ENCODE measurements at places on chromosomes 7 and 10.

GRCh38 chr7:84248843-84249242 is 54.3 kb upstream of the SEMA3A start:
- no peak for DNase-seq

DNA sequence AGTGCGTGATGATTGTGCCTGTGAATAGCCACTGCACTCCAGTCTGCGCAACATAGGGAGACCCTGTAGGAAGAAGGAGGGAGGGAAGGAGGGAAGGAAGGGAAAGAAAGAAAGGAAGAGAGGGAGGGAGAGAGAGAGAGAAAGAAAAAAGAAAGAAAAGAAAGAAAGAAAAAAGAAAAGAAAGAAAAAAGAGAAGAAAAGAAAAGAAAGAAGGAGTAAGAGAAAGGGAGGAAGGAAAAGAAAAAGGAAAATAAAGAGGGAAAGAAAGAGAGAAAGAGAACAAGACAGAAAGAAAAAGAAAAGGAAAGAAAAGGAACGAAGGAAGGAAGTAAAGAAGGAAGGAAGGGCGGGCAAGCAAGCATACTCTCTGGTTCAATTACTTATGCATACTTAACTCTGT is 112.9 kb upstream of the ANK3 start:
- no peak for DNase-seq

DNA sequence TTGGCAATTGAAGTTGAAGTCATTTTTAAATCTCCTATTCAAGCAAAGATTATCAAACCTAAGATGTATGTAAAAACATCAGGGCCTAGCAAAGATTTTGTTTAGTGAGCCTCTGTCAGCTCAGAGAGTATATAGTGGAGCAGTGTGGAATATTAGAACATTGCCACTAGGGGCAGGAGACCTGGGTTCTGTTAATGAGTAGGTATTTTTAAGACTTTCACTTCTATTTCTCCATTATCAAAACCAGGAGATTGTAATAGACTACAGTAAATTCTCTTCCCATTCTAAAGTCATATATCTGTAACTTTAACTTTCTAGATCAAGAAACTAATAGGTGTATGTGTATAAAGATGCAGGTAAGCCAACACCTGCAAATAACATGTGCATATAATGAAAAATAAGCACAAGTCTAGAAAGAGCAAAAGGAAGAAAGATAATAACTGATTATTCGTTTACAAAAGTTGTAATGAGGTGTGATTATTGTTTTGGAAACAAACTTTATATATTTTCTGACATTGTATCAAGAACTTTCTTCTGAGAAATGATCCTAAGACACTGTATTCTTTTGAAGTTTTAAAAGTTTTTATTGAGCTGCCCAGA is 64.4 kb downstream of the KCND2 start:
- DNase-seq = no peak

GRCh38 chr10:93752761-93753160 is 5.0 kb upstream of the LGI1 start:
- DNase-seq = no peak

GRCh38 chr7:73470208-73470607 is 36.6 kb downstream of the FZD9 start:
- no peak for DNase-seq

- no peak for DNase-seq
Measured at GRCh38 chr7:266851-267840, 22.8 kb upstream of the FOXL3 start.

DNA sequence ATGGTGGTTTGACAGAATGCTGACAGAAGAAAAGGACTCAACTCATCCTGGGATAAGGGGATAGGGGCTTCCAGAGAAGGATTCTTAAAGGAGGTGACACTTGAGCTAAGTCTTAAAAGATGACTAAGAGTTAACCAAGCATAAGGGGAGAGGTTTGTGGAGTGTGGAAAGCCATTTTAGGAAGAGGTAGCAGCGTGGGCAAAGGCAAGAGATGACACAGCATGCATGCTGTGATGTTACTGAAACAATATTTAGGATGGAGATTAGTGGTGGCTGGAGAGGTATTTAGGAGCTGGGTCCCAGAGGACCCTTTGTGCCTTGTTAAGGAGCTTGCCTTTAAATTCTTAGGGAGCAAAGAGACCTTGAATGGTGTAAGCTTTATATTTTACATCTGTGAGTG is 65.1 kb downstream of the SPAG6 start:
- no peak for DNase-seq

- no peak for DNase-seq
Measured at GRCh38 chr10:3215153-3215775, 42.7 kb upstream of the PITRM1 start.

- no peak for DNase-seq
Measured at GRCh38 chr7:78777829-78778228, 675.6 kb downstream of the MAGI2 start.

GRCh38 chr10:78577712-78578111 is 491.1 kb upstream of the ZMIZ1 start:
- DNase-seq = no peak

- DNase-seq = no peak
Measured at GRCh38 chr7:10934292-10934691, 39.4 kb upstream of the PHF14 start.

- no peak for DNase-seq
Measured at GRCh38 chr7:132492823-132493445, 83.3 kb downstream of the PLXNA4 start.

GRCh38 chr7:146321301-146321700 is 204.7 kb downstream of the CNTNAP2 start:
- DNase-seq = no peak

DNA sequence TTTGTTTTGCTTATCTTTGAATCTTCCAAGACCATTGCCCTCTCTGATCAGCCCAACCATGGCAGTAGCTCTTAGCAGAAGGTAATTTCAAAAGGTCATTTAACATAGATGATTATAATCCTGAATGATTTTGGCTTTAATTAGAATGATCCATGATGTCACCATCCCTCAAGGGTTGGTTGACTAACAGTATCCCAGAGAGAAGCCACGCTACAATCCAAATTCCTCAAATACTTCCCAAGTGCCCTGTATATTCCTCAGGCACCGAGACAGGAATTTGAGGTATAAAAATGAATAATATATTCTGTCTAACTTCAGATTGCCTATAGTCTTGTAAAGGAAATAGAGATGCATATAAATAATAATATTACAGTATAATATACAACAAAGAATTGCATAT is 42.1 kb upstream of the TMEM196 start:
- DNase-seq = no peak

- DNase-seq = no peak
Measured at GRCh38 chr10:72013202-72013945, 49.2 kb downstream of the CHST3 start.

DNA sequence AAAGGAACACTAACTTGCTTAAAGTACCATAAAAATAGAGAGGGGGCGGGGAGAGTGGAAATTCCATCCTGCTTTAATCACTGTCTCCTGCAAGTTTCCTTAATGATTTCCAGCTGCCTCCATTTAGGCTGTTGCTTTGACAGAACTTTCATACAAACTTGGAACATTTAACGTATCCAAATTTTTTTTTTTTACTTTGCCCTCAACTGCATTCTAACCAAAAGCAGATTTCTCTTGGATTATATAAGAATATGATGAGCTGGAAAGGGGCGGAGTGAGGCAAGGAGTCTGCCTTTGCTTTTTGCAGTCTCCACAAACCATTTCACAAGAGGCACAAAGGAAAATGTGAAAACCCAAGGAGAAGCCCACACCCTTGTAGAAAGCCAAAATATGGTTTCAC is 46.6 kb upstream of the COL1A2 start:
- no peak for DNase-seq

DNA sequence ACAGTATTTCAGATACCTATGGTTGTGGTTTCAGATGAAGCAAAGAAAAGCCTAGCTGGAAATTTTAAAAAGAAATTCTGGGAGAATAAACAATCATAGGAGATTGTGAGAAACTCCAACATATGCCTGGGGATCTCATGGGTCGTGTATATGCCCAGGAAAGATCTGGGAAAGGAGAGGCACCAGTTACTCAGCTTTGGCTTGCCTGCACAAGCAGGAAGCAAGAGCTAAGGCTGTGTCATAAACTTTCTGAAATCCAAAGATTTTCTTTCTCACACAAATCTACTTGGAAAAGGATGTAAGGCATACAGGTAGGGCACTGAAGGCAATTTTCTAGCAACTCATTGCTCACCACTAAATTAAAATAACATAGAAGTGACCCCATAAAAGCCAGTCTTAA is 373.6 kb downstream of the CDC14C start:
- DNase-seq = no peak

GRCh38 chr7:99525713-99526440 is 21.4 kb downstream of the ZKSCAN5 start:
- no peak for DNase-seq

GRCh38 chr10:44363716-44364115 is 21.2 kb downstream of the CXCL12 start:
- DNase-seq = no peak

- no peak for DNase-seq
Measured at GRCh38 chr10:129495698-129496097, 28.7 kb downstream of the MGMT start.

DNA sequence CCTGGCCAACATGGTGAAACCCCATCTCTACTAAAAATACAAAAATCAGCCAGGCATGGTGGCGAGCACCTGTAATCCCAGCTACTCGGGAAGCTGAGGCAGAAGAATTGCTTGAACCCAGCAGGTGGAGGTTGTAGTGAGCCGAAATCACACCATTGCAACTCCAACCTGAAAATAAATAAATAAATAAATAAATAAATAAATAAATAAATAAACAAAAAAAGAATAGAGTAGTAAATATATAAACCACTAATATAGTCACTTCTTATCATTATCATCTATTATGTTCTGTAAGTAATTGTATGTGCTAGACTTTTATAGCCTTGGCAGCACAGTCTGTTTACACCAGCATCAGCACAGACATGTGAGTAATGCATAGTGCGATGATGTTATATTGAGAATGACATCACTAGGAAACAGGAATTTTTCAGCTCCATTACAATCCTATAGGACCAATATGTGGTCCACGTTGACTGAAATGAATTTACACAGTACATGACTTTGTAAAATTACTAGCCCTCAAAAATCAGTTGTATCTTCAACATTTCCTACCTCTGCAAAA is 385.4 kb upstream of the ANKRD30A start:
- no peak for DNase-seq

DNA sequence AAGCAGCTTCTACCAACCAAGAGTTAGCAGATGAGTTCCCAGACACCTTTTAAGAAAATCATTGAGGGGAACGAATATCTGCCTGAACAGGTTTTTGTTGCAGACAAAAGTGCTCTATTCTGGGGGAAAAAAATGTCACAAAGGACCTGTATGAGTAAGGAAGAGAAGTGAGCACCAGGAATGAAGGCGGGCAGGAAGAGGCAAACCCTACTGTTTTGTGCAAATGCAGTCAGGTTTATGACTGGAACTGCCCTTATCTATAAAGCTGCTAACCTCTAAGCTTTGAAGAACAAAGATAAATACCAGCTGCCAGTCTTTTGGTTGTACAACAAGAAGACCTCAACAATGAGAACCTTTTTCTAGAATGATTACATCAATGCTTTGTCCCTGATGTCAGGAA is 292.4 kb upstream of the SP4 start:
- DNase-seq = no peak

- no peak for DNase-seq
Measured at GRCh38 chr10:30437031-30437841, 3.3 kb downstream of the MAP3K8 start.

DNA sequence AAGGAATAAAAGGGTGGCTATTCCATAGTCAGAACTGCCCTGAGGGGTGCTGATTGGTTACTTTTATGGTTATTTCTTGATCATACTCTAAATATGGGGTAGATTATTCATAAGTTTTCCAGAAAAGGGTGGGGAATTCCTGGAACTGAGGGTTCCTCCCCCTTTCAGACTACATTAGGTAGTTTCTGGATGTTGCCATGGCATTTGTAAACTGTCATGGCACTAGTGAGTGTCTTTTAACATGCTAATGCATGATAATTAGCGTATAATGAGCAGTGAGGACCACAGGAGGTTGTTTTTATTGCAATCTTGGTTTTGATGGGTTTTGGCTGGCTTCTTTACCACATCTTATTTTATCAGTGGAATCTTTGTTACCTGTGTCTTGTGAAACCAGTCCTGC is 26.5 kb upstream of the POT1 start:
- no peak for DNase-seq

DNA sequence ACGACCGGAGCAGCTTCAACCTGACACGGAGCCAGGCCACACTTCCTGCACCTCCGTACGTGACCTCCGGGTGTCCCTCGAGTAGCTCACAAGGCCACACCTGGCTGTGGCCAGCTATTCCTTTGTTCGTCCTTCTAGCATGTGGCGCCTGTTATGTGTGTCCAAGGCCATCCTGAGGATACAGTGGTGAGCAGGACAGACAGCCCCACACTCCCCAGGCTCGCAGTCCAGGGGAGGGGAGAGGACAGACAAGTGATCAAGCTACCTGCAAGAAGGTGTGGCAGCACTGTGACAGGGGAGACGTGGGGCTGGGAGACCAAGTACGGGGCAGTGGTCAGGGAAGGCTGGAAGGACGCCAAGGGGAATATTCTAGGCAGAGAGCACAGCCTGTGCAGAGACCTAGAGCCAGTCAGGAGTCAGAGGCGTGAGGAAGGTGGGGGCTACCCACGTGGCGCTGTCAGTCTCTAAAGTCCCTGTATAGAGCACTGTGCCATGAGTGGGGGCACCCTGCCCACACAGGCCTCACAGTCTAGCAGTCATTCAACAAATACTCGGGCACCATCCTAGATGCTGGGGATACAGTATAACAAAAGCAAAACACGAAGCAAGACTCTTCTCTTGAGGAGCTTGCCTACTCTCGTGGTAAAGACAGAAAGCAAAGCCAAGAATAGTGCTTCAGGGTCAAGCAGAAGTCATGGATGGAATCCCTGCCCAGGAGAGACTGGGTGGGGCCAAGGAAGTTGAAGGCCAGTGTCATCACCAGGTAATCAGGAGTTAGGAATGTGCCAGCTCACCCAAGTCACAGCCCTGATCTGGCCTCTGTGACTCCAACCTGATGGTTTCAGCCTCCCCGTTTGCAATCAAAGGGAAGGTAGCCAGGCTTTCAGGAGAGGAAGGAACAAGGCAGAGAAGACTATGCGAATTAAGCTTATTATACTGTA is 58.6 kb downstream of the PROSER2 start:
- DNase-seq = no peak

DNA sequence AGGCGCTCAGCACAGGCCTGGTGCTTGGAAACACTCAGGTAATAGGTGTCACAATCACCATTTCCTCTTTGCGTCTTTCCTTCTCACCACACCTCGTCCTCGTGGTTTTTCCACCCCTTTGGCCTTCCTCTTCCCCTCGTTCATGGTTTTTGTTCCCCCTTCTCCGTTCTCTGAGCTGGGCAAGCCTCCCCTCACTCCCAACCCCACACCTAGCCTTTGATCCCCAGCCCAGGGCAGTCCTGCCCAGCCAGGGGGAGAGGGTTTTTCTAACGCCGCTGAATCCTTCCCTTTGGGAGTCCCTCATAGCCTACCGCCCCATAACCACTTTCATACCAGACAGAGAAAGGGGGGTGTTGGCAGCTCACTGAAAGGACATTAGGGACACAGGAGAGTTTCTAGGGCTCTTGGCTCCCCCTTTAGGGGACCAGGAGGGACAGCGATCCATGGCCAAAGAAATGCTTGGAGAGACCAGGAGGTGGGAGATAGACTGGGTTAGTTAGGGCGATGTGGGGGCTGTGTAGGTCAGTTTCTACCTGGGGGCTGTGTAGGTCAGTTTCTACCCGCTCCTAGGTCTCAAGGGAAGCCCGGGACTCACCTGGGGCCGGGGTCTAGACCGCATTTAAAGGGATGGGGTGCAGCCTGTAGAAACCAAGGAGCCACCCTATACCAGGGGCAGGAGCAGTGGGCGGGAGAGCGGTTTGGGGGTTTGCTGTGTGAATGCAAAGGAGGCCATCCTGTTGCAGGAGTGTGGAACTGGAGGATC is 1.4 kb downstream of the EPHB4 start:
- no peak for DNase-seq
